Kidney epithelial cell (primary cell): ENCODE measurements at places on chromosomes 7 and 10.

GRCh38 chr10:384538-385305, 249.5 kb downstream of the ZMYND11 start:
- no peak for DNase-seq

DNA sequence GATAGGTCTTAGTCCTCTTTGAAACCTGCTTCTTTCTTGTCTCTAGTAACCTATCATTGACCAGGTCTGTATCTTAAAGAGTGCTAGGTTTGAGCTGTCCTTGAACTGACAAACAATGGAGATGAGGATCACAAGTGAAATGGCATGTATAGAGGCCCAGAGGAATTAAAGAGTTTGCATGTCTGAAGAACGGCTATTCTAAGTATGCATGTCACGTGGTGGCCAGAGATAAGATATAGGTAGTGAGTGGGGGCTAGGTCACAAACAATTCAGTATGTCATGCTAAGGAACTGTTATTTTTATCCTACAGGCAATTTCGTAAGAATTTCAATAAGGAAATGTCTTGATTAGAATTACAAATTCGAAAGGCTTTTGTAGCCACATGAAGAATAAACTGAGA, 95.3 kb downstream of the SUGCT start:
- DNase-seq: no peak

- no peak for DNase-seq
Measured at GRCh38 chr10:52220947-52221346, 93.1 kb upstream of the DKK1 start.

- DNase-seq: no peak
Measured at GRCh38 chr10:83574770-83575169, 564.5 kb upstream of the GHITM start.

DNA sequence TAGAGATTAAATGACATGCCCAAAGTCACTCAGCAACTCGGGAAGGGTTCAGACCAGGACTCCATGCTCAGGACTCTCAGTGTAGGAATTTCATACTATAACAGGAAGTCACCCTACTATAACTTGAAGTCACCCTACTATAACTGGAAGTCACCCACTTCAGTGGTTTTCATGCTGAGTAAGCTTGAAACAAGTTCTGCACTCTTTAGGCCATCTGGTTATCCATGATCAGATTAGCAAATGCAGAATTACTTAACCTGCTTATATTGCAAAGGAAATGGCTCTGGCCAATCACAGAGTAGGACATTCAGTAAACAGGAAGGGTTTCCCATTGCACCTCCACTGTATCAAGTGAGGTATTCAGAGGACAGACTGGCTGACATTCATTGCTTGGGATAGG, 1240.4 kb downstream of the GATA3 start:
- no peak for DNase-seq

DNA sequence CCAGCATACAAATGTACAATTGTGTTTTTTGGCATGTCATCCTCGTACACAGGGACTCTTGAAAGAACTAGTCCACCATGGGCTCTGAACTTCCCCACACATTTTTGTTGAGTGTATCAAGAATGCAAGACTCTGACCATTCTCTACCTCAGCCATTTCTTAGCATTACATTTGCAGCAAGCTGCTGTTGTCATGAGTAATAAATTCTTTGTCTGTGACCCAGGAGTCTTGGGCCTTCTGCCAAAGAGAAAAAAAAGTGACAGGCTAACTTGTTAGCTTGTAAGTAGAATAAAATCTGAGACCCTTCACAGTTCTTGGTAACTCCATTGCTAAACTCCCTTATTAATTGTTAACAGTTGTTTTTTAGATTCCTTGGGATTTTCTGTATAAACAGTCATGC, 542.3 kb upstream of the MBL2 start:
- peak; percentile 97 for DNase-seq

DNA sequence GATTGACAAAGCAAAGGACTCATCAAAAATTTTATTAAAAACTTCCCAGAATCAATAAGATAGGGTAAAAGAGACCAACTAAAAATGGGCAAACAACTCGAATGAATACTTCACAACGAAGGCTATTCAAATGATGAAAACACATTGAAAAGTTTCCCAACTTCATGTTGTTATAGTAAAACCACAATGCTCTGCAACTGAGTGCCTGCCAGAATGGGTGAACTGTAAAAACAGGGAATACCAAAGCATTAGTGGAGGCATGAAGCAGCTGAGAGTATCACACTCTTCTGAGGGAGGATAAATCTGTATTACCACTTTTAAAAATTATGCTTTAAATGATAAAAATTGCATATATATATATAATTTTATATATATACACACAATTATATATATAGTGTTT, 1214.7 kb downstream of the SORCS3 start:
- DNase-seq: no peak

DNA sequence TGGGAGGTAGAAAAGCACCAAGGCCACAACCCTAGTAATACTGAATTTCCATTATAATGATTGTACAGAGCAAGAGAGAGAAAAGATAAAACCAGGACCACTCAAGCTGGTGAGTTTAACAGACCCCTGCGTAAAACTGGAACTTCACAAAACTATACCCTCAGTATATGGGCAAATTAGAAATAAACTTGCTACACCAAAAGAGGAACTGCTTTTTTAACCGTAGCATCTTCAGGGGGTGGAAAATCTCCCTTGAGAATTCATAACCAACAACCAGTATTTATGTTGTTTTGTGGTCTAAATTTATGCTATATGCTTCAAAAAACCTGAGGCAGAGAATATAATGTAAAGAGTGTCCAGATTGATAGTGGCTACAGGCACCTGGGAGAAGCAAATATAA, 171.2 kb downstream of the SGMS1 start:
- DNase-seq: no peak

DNA sequence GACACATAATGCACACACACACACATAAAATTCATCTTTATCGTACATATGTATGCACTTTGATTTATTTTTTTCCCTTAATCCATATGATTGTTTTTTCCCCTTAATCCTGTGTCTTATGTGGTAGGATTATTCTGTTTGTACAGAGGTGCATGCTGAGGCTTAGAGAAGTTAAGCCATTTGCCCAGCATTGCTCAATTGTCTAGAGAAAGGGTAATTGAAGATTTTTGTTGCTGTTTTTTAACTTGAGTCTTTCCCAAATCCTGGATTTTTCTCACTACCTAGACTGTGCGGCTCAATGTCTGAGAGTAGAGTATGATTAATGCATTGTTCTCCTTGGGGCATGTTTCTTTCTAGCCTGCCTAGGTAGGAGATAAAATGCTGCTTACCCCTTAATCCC, 35.0 kb downstream of the WBP1L start:
- no peak for DNase-seq

GRCh38 chr7:157690833-157691585, 354.2 kb downstream of the DNAJB6 start:
- no peak for DNase-seq

DNA sequence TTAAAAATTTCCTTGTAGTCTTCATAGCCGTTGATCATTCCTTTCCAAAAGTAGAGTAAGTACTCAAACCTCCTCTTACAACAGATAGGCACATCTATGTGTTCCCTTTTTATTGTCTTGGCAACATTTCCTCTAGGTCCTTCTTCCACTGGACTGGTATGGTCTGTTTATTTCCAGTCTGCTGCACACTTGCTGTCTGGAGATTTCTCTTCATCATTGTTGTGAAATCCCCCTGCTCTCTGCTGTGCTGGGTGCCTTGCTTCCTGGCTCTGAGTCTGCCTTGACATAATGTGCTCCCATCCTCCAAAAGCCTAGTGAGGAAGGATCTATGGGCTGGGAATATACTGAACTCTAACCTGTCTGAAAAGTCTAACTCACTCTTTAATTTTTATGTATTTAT, 545.3 kb upstream of the VSTM2A start:
- DNase-seq: no peak

GRCh38 chr10:58219875-58220274, 47.8 kb downstream of the IPMK start:
- DNase-seq: no peak

- DNase-seq: no peak
Measured at GRCh38 chr7:113444261-113444660, 325.9 kb upstream of the SMIM30 start.

DNA sequence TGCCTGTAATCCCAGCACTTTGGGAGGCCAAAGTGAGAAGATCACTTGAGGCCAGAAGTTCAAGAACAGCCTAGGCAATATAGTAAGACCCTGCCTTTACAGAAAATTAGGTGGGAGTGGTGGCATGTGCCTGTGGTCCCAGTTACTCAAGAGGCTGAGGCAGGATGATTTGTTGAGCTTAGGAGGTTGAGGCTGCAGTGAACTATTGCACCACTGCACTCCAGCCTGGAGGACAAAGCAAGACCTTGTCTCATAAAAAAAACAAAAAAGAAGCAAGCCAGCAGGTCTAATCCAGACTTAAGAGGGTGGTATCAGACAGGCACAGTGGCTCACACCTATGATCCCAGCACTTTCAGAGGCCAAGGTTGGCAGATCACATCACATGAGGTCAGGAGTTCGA, 24.5 kb upstream of the KCTD7 start:
- DNase-seq: no peak

DNA sequence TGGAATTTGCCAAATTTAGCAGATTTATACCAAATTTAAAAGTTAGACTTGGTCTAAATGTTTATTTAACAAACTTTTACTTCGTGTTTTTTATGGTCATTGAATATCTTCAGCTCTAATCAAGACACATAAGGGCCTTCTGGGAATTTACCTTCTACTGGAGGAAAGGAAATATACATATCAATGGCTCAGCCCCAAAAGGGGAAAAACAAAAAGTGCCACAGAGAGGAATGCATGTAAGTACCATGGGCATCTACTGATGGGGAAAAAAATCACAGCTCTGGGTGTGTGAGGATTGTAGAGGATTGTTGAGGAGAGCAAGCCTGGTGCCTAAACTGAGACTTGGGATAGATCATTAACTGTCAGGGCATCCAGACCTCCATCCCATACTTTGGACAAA, 260.3 kb downstream of the SORCS1 start:
- DNase-seq: no peak

GRCh38 chr10:70918851-70919530, 30.6 kb upstream of the PCBD1 start:
- no peak for DNase-seq

DNA sequence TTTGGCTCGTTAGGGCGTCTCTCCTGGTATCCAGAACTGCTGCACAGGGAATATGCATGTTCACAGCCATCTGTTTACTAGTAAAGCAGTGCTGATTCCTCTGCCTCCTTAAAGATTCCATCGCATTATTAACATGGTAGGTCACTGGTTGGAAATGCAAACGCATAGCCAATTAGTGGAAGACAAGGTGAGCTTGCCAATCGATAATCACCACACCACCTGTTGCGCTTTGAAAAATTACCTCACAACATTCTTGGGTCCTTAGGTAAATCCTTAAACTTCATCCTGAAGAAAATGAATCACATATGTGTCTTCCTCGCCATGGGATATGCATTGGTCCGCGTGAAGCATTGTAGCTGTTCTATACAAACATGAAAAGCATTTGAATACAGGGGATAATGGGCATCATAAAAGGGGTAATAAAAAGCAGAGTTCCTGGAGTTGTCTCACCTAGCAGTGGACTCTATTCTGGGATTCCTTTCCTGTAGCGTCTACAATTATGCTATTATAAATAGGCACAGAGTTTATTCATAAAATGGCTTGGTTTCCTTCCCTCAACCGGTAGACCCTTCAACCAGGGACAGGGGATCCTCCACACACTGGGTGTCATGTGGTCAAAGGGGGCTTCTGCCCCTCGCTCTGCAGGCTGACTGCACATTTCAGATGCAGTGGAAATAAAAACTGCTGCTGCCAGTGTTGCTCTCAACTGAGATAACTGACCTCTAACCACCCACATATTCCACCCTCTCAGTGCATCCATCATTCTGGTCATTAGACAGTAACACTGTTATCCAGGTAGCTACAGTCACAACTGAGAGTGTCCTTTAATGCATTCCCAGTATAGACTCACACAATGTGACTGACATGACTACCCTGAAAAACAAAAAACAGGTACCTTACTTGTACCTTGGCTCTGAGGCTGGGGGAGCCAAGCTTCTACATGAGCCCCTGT, 389.2 kb upstream of the NFE2L3 start:
- no peak for DNase-seq

- no peak for DNase-seq
Measured at GRCh38 chr7:89813081-89813480, 341.2 kb upstream of the STEAP1 start.

GRCh38 chr7:104367926-104368325, 39.5 kb downstream of the LHFPL3 start:
- DNase-seq: no peak

- no peak for DNase-seq
Measured at GRCh38 chr7:74717889-74718288, 55.9 kb upstream of the NCF1 start.

DNA sequence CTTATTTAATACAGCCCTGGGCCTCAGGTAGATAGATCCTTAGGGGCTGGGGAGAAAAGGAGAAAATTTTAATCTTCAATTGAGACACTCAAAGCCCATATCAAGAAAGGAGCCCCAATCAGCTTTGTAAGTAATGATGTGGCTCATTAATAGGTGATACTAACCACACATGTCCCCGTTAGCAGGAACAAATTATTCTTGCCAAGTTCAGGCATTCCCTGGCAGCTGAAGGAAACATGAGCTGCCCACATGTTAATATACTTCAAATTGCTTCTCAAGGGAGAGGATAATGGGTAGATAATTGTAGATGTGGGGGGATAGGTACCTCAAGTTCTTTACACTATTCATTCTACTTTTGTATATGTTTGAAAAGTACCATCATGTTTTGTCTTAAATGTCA, 14.5 kb downstream of the IFIT5 start:
- no peak for DNase-seq

- DNase-seq: no peak
Measured at GRCh38 chr10:5553400-5554170, 28.8 kb downstream of the CALML3 start.

DNA sequence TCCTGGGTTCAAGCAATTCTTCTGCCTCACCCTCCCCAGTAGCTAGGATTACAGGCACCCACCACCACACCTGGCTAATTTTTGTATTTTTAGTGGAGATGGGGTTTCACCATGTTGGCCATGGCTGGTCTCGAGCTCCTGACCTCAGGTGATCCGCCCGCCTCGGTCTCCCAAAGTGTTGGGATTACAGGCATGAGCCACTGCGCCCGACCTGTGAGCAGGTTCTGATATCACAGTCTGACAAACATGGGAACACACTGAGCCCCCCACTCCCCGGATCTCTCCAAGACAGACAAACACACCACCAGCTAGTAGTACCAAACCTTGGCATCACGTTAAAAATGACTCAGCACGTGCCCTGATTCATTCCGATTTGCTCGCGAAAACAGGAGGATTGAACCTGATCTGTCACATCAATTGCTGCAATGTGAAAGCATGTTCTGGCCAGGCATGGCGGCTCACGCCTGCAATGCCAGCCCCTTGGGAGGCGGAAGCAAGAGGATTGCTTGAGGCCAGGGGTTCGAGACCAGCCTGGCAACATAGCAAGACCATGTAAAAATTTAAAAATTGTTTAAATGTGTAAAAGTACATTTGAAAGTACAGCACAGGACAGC, 106.5 kb downstream of the SMURF1 start:
- DNase-seq: no peak

- no peak for DNase-seq
Measured at GRCh38 chr10:76839276-76839675, 798.3 kb downstream of the KCNMA1 start.

GRCh38 chr10:107022600-107023354, 141.7 kb downstream of the SORCS1 start:
- DNase-seq: no peak

- DNase-seq: no peak
Measured at GRCh38 chr10:3239066-3239919, 66.7 kb upstream of the PITRM1 start.
